ENCODE measurements at places on chromosomes 7 and 10.

DNA sequence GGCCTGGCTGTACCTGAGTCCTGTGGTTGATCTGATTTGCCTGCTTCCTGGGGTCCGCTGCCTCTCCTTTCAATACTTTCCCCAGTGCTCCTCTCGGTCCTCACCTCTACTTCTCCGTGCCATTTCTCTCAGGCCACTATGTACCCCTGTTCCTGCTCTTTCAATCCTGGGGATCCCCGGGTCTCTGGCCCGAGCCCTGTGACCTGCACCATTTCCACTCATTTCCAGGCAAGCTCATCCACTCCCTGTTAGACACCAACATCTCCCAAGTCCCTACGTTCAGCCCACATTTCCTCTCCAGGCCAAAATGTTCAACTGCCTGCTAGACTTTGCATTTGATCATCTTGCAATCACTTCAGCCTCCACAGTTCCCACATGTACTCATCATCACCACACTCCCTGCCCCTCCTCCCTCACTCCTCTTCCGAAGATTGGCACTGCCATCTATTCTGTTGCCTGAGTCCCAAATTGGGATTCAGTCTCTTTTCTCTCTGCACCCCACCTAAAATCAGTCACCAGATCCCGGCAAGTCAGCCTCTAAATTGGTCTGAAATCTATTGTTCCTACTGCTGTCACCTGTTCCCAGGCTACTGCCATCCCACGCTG is 34.4 kb upstream of the ZMIZ1 start:
- no peak for DNase-seq

DNA sequence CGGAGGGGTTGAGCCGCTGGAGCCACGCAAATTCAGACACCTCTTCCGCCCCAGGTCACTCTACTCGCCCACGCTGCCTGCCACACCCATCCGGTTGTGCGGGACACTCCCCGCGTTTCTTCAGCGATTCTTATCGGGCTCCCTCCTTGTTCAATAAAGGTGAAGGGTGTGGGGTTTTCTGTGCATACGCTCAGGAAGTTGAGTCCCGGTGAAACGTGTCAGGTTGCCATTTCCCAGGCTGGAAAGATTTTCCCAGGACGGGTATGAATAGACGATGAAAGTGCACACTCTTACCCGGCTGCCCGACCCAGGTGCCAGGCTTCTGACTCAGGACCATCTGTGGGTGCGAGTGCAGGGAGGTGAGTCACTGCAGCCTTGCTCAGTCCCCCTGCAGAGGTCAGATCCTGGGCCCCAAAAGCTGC is 22.0 kb downstream of the KLF6 start:
- DNase-seq: no peak

- DNase-seq: no peak
Observed at GRCh38 chr7:91609525-91609924, 271.0 kb downstream of the MTERF1 start.

DNA sequence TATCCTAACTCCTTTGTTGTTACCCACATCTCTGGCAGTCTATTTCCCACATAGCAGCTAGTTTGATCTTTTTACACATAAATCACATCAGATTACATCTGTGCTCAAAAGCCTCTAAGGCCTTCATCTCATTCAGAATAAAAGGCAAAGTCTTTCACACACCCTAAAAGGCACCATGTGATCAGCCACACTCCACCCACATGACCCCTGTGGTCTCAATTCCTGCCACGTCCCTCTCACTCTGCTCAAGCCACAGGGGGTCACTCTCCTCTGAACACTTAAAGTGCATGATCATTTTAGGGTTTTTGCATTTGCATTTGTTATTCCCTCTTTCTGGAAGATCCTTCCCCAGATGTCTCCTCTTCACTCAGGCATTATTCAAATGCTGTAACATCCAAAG is 30.8 kb downstream of the ELAPOR2 start:
- DNase-seq: no peak

- DNase-seq: no peak
Observed at GRCh38 chr10:131199646-131200045, 111.9 kb downstream of the TCERG1L start.

DNA sequence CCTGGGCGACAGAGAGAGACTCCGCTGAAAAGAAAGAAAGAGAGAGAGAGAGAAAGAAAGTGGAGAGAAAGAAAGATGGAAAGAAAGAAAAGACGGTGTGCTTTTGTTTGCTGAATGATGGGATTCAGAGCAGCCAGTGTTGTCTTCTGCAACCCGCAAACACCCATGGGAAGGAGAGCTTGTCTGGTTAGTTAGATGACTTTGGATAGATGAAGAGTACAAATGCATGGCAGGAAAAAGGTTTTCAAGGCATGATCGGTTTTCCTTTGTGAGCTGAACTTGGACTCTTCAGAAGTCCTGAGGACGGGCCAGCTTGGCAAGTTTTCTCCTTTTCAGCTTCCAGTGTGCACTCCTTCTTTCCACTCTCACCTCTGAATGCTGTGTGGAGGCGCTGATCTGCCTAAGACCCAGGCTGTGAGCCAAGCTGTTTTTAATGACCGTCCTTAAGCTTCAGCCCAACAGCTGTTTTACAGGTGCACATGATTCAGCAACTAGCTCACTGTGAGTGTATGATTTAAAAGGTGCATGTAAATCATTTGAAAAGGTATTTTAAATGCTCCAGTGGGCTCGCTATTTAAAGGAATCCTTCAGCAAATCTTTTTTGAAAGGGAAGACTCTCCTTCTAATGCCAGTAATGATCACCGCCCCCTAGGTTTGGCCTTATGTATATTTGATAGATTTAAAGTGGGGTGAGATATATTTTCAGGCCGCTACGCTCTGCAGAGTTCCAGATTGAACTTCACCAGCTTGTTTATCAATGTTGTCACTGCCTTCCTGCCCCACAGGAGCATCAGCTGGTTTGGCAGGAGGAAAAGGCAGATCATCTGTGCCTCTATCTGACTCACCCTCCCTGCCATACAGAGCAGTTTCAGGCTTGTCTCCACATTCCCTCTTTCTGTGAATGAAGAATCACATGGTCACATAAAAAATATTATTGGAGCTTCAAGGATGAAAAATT is 115.0 kb downstream of the PLXDC2 start:
- no peak for DNase-seq

- no peak for DNase-seq
Observed at GRCh38 chr7:51062222-51062987, 254.2 kb downstream of the COBL start.

DNA sequence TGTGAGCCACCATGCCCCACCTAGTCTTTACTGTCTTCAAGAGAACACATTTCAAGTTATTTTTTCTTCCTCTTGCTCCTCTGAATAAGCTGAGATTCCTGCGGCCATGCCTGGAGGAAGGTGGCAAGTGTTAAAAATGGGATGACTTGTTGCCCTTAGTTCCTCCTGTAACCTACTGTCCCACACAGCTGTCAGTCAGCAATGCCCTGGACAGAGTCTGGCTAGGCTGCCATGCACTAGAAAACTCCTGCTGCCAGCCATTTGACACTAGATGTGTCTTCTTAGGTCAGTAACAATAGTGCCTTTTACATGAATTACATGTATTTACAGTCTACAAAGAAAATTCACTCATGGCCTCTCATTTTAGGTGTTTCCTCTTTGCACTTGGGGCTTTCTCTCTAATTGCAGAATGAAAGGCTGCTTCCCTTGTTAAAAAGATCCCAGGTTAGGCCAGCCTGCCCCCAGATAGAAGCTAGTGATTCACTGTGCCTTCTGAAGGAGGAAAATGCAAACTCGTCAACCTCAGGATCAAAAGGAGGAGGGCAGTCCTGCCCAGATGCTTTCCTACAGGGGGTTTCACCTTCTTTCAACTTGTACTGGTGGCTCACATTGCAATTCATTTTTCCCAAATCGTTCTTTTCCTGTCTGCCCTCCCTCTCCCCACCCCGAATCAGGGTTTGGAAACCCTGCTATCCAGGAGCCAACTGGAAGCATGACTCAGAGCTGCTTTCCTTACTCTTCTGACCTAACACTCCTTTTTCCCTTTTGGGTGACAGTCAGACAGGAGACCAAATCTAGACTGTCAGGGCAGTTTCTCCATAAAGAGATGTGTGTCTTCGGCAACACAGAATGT is 136.6 kb downstream of the SPAG6 start:
- no peak for DNase-seq

DNA sequence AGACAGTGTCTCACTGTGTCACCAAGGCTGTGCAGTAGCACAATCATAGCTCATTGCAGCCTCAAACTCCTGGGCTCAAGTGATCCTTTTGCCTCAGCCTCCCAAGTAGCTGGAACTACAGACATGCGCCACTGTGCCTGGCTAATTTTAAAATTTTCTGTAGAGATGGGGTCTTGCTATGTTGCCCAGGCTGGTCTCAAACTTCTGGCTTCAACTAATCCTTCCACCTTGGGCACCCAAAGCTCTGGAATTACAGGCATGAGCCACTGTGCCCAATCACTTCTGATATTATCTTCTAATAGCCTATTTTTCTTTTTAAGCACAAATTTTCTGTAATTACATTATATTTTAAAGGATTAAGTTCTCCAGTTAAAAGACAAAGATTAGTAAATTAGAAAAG is 42.6 kb upstream of the ZC3HAV1 start:
- no peak for DNase-seq

- DNase-seq: no peak
Observed at GRCh38 chr7:100175296-100175935, 1.8 kb downstream of the GPC2 start.

GRCh38 chr10:71660313-71660712 is 59.3 kb downstream of the C10orf105 start:
- DNase-seq: no peak

GRCh38 chr7:156176039-156176438 is 363.8 kb upstream of the SHH start:
- no peak for DNase-seq

DNA sequence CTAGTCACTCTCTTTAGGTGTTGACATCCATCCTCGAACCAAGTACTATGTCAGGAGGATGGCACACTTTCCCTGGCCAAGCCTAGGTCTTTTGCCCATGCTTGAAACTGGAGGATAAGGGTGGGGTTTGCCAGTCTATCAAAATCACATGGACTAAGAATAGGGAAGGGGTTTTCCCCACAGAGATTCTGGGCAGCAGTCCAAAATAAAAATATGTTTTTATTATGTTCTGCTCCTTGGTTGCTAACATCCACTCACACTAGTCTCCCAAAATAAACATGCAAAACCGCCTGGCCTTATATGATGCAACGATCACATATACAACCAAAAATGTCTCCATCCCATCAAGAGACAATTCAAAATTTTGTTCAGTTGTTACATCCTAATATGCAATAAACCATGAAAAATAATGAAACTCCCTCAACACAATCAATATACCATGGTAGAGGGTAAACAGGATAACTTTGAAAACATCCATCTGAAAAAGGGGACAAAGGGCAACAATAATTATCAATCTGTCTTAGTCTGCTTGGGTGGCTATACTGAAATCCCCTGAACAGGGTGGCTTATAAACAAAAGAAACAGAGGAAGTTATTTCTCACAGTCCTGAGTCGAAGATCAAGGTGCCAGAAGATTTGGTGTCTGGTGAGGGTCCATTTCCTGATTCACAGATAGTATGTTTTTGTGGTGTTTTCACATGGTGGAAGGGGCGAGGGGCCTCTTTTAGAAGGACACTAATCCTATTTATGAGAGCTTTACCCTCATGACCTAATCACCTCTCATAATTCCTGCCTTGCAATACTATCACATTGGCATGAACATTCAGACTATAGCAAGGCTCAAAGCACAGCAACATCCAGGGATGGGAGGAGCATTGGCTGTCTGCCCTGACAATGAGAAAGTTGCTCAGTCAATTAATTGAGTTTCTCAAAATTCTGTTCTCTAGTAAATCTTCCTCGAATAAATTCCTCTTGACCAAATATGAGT is 159.3 kb downstream of the ETV1 start:
- DNase-seq: no peak

GRCh38 chr10:103199488-103199887 is 6.4 kb upstream of the NT5C2 start:
- DNase-seq: no peak

DNA sequence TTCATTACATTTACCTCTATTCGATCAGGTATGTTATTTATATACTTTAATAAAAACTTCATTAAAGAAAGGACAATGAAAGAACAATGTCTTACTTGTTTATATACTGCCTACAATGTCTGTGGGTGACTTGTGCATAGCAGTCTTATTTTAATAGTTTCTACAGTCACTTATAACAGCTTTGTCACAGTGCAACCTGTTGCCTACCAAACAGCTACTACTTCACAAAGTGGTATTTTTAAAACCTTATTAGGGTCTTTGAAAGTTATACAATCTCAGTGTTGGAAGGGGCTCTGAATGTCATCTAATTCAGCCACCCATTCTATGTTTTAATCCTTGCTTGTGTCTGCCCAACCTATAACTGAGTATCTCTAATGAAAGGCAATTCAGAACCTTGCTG is 19.0 kb downstream of the MTPN start:
- no peak for DNase-seq

- no peak for DNase-seq
Observed at GRCh38 chr7:137283153-137283552, 60.4 kb downstream of the PTN start.

DNA sequence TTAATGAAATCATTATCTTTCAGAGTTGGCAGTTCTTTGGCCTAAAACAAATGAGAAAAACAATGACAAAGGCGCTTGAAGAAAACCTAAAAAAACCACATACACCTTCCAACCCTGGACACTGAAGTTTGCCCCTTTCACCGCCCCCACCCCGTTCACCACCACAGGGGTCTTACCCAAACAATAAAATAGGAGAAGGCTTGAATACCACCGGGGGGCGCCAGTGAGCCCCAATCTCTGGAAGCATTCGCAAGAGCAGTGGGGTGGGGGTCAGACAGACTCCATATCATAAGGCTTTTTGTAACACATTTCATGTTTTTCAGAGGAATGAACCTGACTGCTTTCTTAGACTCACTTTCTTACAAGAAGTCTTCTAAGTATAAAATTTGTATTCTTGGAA is 163.6 kb downstream of the PIP4K2A start:
- no peak for DNase-seq

DNA sequence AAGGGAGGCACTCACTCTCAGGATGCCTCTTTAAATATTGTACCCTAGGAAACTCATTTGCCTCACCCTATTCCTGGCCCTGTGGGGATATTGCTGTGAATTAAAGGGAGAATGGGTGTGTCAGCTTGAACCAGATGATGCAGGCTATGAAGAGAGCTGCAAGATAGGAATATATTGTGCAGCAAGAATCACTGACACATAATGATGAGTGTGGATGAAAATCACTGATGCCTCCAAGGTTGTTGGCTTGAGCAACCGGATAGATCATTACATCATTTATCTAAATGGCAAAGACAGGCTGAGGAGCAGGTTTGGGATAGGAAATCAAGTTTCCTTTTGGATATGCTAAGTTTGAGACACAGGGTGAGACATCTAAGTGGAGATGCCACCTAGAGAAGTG is 6.2 kb downstream of the SLC26A4 start:
- DNase-seq: no peak

GRCh38 chr7:34080513-34080912 is 175.2 kb downstream of the BMPER start:
- DNase-seq: no peak
